ENCODE measurements at places on chromosomes 1 and 21.

GRCh38 chr21:42002421-42002958 is 7.7 kb downstream of the ZBTB21 start:
- no peak for DNase-seq

- DNase-seq = no peak
Measured at GRCh38 chr1:84488107-84488506, 9.0 kb downstream of the RPF1 start.

DNA sequence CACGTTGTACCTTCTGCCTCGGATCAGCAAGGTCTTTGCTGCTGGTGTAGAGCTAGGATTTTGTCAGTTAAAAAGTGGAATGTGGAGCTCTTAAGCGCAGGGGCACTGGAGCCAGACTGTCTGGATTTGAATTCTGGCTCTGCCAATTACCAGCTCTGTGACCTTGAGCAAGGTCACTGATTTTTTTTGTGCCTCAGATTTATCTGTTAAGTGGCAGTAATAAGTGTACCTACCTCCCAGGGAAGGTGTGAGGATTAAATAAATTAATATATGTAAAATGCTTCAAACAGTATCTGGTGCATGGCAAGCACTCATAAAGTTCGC is 40.3 kb downstream of the UBE2U start:
- no peak for DNase-seq

GRCh38 chr1:201890806-201891450 is 2.2 kb downstream of the SHISA4 start:
- no peak for DNase-seq

- no peak for DNase-seq
Measured at GRCh38 chr1:11533790-11534787, 55.1 kb downstream of the DISP3 start.

- DNase-seq = no peak
Measured at GRCh38 chr1:183506561-183506960, 34.3 kb downstream of the SMG7 start.

- no peak for DNase-seq
Measured at GRCh38 chr1:26910343-26911160, 3.2 kb downstream of the NR0B2 start.

DNA sequence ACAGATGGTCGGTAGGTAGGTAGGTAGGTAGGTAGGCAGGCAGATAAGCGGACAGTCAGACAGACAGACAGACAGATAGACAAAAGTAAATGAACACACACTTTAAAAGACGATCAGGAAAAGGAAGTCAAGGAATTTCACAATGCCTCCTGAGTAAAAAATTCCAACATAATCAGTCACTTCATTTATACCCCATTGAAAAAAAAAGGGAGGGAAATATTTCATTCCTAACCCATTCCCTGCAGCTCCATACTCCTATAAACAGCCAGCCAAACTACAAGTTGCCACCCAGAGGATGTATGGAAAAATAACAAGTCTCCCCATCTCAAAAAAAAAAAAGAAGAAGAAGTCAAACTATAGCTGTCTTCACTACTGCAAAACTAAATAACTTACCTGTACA is 43.4 kb downstream of the ZZZ3 start:
- DNase-seq = no peak

DNA sequence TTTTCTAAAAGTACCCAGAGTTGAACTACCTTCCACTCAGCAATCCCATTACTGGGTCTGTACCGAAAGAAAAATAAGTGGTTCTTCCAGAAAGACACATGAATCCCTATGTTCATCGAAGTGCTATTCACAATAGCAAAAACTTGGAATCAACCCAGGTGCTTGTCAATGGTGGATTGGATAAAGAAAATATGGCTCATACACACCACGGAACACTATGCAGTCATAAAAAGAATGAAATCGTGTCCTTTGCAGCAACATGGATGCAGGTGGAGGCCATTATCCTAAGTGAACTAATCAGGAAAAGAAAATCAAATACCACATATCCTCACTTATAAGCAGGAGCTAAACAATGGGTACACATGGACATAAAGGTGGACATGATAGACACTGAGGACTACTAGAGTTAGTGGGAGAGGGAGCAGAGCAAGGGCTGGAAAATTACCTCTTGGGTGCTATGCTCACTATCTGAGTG is 32.9 kb upstream of the JUN start:
- no peak for DNase-seq

DNA sequence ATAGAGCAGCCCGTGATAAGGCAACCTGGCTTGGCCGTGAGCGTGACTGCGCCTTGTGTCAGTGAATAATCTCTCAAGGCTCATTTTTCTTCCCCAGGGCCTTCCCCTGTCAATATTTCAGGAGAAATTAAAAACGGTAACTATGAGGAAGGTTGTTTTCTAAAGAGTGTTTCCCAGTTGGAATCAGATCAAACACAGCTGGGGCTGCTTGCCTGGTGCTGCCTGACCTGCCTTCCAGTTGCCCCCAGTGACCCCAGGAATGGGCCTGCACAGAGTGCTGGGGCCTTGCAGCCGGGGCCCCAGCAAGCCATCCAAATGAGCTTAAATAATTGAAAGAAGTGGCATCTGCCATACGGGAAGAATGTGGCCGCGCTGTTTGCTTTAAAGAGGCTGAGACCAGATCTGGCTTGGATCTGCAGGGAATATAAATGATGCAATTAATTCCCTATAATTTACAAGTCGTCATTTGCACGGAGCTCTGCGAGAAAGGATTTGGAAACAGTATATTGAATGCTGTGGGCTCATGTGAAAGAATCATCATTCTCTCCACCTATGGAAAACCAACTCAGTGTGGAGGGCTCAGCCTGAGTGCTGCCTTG is 203.9 kb downstream of the C1orf94 start:
- DNase-seq = no peak

DNA sequence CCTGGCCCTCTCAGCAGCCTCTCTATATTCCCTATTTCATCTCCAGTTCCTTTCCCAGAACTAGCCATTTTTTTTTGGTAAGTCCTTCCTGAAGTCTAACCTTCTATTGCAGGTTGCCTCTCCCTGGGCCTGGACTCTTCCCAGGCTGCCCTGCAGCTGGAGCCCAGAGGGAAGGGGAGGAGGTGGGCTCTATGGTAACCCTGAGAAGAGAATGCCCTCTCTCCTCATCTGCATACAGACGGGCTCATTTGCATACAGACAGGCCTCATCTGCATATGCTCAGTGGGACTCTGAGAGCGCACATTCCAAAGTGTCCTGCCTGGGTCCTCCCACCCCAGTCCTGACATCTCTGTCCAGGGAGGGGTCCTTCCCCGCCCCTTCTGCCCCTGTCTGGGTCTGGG is 32.7 kb downstream of the RHBG start:
- DNase-seq = no peak

- DNase-seq = no peak
Measured at GRCh38 chr1:50861772-50862171, 98.3 kb downstream of the FAF1 start.

- DNase-seq = no peak
Measured at GRCh38 chr1:91889717-91890459, 3.9 kb upstream of the TGFBR3 start.

DNA sequence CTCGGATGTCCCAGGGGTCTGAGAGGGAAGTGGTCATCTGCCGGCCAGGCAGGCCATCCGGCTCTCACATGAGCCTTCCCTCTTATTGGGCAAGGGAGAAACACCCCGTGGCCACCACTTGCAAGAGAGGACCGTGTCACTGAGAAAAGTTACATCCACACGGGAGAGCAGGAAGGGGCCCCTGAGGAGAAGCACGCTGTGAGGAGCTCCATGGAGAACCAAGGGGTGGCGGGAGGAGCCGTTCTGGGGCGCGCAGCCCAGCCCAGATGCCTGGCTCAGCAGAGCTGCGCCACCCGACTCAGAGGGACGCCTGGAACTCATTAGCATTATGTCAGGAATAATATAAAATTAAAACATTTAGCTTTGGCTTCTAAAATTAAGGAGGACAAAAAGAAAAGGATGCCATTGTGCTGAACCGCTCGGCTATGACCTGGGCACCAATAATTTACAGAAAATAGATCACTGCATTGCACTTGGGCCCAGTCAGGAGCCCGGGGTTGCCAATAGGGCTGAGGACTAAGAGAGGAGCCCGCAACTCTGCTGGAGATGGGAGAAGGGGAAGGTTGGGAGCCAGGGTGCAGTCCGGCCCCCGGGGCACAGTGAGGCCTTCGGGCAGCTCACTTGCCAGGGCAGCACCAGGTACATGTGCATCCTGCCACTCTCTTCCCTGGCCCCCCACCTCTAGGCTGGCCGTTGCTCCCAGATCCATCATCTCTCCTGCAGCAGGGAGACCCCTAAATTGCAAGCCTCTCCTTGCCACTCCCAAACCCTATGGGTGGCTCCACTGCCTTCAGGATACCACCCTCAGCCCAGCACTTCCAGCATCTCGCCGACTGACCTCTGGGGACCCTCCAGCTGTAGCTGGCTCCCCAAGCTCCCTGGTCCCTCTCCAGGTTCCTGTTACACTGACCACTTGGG is 84.8 kb downstream of the DMRTB1 start:
- no peak for DNase-seq

- DNase-seq = no peak
Measured at GRCh38 chr21:41634211-41634694, 126.3 kb upstream of the TMPRSS2 start.

Measured in B cell (primary cell).